ENCODE measurements at places on chromosomes 12 and 14.

DNA sequence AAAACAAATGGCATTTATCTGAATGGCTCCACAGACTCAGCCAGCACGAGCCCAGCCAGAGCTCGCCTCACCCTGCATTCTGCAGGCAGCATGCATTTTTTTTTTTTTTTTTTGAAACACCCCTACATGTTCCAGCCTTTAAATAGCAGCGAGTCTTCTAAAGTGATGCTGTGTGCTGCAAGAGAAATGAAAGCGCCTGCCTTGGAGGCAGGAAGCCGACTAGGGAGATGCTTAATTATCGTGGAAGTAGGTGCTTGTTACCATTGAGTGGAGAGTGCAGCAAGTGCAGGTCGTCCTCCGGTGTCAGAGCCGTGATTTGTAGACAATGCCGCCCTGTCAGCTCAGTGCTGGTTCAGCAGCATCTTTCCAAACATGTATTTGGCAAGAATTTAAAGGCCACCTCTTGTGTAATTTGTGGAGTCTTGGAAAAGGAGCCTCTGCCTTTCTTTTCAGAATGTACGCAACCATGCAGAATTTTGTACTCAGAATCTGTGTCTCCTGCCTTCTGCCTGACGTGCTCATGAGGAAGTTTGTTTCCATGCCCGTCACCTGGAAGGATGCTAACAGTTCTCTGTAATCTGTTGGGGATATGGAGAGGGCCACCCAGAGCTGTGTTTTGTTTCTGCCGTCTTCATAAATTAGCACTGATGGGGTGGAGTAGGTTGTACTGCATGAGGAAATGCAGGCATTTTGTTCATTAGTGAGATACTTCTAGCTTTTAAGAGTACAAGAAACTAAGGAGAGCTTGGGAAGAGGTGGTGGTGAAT, 345.9 kb upstream of the RGS6 start:
- no peak for DNase-seq

- no peak for DNase-seq
Observed at GRCh38 chr12:123886931-123887582, 85.6 kb downstream of the CCDC92 start.

GRCh38 chr14:20750194-20750593, 4.5 kb downstream of the EDDM3A start:
- DNase-seq = no peak

- no peak for DNase-seq
Observed at GRCh38 chr12:105721891-105722290, 391.4 kb downstream of the C12orf75 start.

GRCh38 chr14:41868396-41868795, 261.7 kb downstream of the LRFN5 start:
- DNase-seq = no peak

DNA sequence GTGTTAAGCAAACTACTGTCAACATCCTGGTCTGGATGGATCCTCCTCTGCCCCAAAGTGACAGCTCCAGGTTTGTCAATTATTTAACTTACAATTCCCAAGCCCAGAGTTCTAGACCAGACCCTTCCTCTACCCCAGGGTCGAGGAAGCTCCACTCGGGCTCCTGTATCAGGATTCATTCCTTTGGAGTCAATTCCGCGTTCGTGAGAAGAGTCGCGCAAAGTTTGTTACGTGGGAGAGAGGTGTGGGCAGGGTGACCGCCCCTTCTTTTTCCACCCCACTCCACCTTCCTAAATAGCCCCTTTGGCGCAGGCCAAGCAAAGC, 479 bp downstream of the SEL1L start:
- DNase-seq = no peak

- no peak for DNase-seq
Observed at GRCh38 chr12:63403256-63403655, 252.3 kb upstream of the AVPR1A start.

- DNase-seq = no peak
Observed at GRCh38 chr12:20917819-20918218, 107.3 kb downstream of the SLCO1B3 start.

- no peak for DNase-seq
Observed at GRCh38 chr12:62403031-62403430, 63.6 kb upstream of the MON2 start.

DNA sequence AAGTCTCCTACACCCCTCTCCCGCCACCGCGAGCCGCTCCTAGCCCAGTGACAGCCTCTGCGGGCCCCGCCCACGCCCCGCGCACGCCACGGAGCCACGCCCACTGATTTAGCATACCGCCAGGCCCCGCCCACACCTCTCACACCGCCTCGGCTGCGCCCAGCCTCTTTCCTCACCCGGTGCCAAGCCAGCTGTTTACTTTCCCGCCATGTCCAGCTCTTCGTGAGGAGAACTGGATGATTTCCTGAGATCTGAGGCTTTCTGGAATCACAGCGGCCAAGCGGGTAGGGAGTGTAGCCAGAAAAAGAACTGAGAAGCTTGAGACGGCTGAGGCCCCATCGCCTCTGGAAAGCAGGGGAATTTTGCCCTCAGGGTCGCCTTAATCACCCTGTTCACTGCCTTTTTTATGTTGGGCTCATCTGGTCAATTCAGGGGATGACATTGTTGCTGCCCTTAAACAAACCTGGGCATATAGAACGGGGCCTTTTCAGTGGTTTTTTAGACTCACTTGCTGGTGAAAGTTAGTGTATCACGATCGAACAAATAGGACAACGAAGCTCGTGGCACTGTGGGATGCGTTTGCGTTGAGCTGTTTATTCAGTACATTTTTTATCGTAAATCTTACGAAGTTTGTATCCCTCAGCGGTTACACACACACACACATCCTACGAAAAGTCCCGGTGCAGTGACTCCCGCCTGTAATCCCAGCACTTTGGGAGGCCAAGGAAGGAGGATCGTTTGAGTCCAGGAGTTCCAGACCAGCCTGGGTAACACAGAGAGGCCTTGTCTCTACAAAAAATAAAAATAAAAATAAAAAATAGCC, at the start of gene RNF212B:
Gene RNF212B (plus strand): TSS at position 165 of the 823 bp plus-strand sequence. CDS start 2,410 bp downstream, outside the sequence.
- peak; percentile 68 for DNase-seq

GRCh38 chr12:52867642-52868041, 18.8 kb upstream of the KRT78 start:
- peak; percentile 32 for DNase-seq

DNA sequence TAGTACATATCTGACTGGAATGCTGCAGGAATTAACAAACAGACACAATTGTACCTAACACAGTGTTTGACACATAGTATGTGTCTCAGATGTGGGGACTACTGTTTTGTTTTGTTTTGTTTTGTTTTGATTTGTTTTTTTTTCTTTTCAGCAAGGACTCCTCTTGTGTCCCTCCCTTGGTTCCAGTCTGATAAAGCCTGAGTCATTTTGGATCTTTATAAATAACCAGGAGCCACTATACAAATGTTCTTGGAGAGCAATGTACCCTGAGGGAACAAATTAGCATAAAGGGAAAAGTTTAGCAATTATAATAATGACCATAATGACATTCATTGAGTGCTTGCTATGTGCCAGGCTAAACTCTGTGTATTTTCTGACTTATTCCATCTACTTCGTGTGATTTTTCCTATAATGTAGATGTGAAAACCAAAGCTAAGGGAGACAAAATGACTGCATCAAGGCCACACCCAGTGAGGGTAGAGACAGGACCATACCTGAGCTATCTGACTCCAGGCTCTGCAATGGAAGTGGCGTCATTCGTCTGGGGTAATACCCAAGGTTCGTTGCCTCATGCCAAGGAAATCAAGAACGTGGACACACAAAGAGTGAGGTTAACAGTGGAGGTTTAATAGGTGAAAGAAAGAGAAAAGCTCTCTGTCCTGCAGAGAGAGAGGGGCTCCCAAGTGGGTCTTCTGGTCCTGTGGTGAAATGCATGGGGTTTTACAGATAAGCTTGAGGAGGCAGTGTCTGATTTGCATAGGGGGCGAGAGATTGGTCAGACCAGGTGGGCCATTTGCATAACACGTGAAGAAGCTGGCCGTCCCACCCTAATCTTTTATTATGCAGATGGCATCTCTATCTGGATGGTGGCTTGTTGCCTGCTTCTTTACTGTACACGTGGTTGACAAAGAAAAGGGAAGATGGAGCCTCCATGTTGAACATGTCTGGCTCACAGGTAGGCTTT, 285.5 kb upstream of the SFSWAP start:
- DNase-seq = no peak

DNA sequence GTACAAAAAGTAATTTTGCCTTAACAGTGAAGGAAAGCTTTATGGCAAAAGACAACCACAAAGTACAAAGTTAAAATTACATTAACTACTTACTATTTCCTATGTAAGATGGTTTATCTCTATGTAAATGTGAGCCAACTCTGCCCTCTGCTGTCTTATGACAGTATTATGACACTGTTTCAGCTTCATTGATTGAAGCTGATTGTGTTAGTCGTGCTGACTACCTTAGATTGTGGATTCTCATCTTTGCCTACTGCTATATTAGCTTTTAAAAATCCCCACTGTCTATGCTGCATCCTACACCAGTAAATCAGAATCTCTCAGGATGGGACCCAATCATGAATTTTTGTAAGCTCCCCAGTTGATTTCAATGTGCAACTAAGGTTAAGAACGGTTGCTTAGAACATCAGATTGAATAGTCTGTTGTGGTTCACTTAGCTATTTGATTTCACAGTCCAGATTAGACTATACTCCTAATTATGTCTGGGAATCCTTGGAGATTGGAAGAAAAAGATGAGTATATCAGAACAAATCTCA, 12.2 kb upstream of the SPTB start:
- DNase-seq = peak; percentile 74

GRCh38 chr12:65461017-65461416, 182.5 kb downstream of the MSRB3 start:
- DNase-seq = no peak

DNA sequence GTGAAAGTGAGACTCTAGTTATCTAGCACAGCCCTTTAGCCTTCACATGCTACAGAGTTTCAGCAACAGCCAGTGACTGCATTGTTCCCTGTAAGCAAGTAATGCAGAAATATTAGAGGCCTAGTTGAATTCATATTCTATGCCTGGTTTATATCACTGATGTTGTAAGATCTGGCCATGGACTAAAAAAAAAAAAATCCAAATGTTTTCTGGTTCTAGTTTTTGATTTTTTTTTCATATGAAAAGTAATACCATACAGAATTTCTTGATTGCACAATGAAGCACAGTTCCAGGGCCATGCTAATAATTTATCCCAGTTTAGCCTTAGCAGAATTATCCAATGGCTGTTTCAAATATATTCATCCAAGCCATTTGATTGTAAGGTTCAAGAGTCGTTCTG, 341.5 kb upstream of the DDHD1 start:
- DNase-seq = no peak

GRCh38 chr12:54033980-54034784, 1.3 kb downstream of the HOXC5 start:
- no peak for DNase-seq

- DNase-seq = no peak
Observed at GRCh38 chr12:131335456-131335855, 375.4 kb upstream of the SFSWAP start.

DNA sequence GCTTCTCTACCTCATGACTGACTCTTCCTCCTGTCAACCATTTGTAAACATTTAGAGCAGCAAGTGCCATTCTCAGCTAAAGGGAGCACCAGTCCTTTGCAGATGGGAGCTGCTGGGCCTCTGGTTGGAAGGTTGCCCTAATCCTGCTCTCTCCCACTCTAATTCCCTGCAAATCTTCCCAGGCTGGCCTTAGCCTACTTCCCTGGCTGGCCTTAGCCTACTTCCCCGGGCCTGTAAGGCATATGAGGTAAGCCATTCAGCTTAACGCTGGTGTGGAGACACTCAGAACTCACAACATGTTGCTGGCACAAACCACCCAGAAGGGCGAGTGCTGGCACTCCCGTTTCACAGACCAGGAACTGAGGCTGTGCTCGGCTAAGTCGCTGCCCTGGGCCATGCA, 69.0 kb downstream of the CPSF2 start:
- DNase-seq = no peak

GRCh38 chr14:20617138-20618003, 24.1 kb downstream of the OR6S1 start:
- no peak for DNase-seq

GRCh38 chr14:91155626-91156089, 41.8 kb downstream of the DGLUCY start:
- DNase-seq = no peak

DNA sequence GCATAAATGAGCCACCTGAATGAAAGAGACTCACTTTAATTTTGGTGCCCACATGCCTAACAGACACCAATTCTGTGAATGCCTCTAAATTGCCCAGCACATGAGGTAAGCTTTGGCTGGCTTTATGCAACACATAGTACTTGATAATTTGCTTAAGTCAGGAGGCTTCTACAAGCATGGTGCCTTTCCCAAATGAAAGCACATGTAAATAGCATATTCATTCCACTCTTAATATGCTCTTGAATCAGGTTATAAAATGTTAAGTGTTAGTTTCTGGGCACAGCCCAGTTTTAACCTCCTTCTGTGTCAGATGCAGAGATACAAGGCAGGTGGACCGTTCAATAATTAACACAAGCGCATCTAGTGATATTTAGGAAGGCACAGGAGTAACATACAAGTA, 15.6 kb downstream of the TMCC3 start:
- no peak for DNase-seq

- no peak for DNase-seq
Observed at GRCh38 chr14:69531135-69531534, 43.5 kb downstream of the CCDC177 start.

- peak; percentile 56 for DNase-seq
Observed at GRCh38 chr14:99603471-99604277, at the start of gene CCDC85C. CCDC85C (minus strand) TSS chr14:99604207; CDS start chr14:99603959, 248 bp downstream.
